ENCODE measurements at places on chromosomes 4 and X.

DNA sequence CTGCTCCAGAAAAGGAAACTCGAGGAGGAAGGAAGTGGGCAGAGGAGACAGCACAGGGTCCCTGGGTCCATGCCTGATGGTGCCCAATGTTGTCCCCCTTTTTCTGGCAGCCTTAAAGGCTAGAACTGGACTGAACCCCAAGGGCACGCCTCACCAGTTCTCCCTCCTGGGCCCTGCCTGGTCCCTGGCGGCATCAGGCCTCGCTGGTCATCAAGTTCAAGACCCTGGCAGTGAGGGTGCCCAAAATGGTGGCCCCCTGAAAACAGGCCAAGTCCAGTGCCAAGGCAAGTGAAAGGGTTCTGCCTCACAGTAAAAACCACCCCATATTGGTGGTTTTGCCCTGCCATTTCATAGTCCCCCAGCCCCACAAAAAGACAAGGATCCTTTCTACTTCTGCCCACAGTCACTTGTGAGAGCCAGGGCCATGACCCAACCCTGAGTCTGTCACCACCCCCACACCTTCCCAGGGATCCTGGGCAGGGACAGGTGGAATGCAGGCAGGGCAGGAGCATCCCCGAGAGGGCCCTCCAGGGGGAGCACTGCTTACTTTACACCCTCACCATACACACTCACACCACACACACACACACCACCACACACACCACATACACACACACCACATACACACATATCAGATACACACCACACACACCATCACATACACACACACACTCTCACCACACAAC, 107.6 kb downstream of the DCTD start:
- DNase-seq: no peak

DNA sequence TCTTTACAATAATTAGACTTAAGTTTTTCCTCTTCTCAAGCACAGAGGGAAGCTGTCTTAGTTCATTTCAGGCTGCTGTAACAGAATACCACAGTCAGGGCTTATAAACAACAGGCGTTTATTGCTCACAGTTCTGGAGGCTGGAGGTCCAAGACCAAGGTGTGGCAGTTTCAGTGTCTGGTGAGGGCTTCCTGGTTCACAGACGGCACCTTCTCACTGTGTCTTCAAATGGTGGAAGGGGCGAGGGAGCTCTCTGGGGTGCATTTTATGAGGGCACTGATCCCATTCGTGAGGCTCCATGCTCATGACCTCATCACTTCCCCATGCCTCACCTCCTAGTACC, 115.7 kb upstream of the MXRA5 start:
- DNase-seq: no peak

DNA sequence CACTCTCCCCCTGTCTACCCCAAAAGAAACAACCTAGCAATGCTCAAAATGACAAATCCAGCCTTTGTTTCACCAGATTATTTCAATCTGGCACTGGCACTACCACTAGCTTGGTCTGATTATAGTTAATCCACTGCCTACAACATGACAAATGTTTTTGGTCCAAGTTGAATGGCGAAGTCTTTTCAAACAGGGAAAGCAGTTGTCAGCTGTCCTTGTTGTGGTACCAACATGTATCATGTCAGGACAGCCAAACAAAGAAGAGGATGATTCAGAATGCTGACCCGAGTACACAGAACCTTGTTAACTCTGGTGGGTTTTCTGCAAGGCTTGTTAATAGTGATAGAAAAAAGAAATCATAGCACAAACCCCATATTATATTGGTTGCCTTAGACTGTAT, 160.8 kb upstream of the ANK2 start:
- no peak for DNase-seq

GRCh38 chr4:53156896-53157295, 209.0 kb downstream of the SCFD2 start:
- no peak for DNase-seq

DNA sequence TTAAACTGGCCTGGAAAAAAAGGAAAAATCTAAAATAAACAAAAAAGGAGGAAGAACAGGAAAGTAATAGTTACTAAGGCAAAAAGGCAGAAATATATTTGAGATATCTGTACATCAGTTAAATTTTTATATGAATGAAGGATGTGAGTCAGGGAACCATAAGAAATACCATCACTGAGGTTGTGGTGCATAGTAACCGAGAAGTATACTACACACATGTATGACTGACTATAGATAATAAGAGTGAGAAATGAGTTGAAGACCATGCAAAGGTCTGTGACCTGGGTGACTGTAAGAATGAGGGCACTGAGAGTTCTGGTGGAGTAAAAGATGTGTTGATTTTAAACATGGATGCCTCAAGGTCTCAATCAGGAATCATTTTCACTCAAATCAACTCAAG, 220.6 kb upstream of the FAM241A start:
- no peak for DNase-seq
